Upper lobe of right lung (tissue), 1 donor: ENCODE measurements at places on chromosomes 2 and 18. TPM values are rescaled to one million over a fixed set of nuclear protein-coding genes. Genes with fewer than 3 reads are reported as not detected.
A peak's percentile ranks its signal among the peaks of the same experiment; 100 is the strongest.

CXCR2 gene
- total RNA-seq, result 9.0 TPM

DNA sequence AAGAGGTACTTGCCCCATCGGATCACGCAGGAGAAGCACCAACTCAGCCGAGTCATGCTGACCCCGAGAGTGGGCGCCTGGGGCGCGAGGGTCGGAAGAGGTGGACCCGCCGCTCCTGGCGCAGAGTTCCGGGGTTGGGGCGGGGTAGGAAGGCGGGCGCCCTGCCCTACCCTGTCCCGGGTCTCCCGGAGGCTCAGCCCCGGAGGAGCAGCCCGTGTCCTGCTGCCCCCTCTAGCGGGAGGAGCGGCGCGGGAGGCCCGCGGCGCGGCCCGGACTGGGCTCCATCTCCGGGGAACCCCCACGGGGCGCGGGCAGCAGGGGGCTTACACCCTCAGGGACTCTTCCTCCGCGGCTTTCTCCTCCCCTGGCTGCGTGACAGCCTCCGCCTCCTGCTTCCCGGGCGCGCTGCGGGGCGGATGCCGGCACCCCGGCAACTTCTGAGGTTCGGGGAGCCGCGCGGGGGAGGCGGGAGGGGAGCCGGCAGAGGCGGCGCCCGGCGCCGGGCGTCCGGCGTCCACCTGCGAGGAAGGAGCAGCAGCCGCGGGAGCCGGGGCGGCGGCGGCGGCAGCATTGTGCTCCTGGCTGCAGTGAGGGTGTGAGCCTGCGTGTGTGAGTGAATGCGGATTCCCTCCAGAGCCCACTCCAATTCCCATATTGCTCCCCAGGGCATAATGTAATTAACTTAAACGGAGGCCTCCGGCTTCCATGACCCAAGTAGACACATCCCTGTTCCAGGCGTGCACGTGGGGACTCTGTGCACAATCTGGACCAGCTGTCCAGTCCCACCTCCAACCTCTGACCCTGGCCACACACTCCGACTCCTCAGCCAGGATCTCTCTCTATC is 7.6 kb upstream of the TNS1 start:
- peak overlapping the region; percentile 49 for H3K4me3 ChIP-seq
- H3K27ac ChIP-seq, result no peak overlapping the region
- no peaks in the 10 kb centered on the region for H3K36me3 ChIP-seq
- peaks cover 14% of the 10 kb centered on the region for H3K4me1 ChIP-seq
- no peaks in the 10 kb centered on the region for H3K27me3 ChIP-seq

DNA sequence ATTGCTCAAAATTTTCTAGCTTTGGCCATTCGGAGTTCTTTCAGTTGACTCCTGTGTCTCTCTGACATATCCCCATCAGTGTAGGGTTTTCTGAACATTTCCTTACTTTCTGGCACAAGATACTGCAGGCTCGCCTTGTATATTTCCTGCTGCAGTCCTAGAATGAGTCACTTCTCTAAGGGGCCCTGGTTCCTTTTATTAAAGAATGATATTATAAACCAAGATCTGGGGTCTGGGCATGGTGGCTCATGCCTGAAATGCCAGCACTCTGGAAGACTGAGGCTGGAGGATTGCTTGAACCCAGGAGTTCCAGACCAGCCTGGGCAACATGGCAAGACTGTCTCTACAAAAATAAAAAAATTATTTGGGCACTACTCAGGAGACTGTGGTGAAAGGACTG is 3.0 kb upstream of the RPL37A start:
- no peak overlapping the region for H3K27ac ChIP-seq
- H3K27me3 ChIP-seq, result no peaks in the 10 kb centered on the region
- H3K4me1 ChIP-seq, result peaks cover 19% of the 10 kb centered on the region
- H3K36me3 ChIP-seq, result peaks cover 10% of the 10 kb centered on the region

- H3K36me3 ChIP-seq, result no peaks in the 10 kb centered on the region
- H3K27ac ChIP-seq, result no peak overlapping the region
- H3K4me1 ChIP-seq, result no peaks in the 10 kb centered on the region
- DNase-seq, result no peak
- no peaks in the 10 kb centered on the region for H3K27me3 ChIP-seq
These were observed 276.3 kb downstream of the KCNS3 start for GRCh38 chr2:18154812-18155211.

GRCh38 chr2:236503100-236503499 is 66.5 kb upstream of the ACKR3 start:
- peaks cover 12% of the 10 kb centered on the region for H3K27me3 ChIP-seq
- H3K36me3 ChIP-seq, result no peaks in the 10 kb centered on the region
- H3K4me3 ChIP-seq, result no peak overlapping the region
- H3K27ac ChIP-seq, result no peak overlapping the region
- no peak for DNase-seq
- H3K4me1 ChIP-seq, result no peaks in the 10 kb centered on the region

RNU2-63P gene
- total RNA-seq, result not detected

DNA sequence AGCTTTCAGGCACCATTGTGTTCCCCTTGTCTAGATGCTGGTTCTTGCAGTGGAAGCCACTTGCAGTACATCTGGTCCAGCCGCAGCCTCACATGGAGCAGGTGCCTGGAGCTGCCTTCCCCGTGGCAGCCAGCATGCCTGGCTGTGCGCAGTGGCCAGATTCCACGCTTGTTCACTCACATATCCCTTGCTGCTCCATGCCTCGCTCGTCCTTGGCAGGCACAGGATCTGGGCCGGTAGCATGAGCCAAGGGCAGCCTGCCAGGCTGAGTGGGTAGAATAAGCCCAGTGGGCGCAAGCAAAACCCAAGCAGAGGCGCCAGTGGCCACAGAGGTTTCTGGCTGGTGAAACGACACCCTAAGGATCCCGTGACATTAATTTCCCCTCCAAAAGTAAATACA is 20.6 kb downstream of the TMX3 start:
- DNase-seq, result no peak
- peaks cover 73% of the 10 kb centered on the region for H3K36me3 ChIP-seq
- no peak overlapping the region for H3K4me3 ChIP-seq
- H3K27me3 ChIP-seq, result no peaks in the 10 kb centered on the region

DNA sequence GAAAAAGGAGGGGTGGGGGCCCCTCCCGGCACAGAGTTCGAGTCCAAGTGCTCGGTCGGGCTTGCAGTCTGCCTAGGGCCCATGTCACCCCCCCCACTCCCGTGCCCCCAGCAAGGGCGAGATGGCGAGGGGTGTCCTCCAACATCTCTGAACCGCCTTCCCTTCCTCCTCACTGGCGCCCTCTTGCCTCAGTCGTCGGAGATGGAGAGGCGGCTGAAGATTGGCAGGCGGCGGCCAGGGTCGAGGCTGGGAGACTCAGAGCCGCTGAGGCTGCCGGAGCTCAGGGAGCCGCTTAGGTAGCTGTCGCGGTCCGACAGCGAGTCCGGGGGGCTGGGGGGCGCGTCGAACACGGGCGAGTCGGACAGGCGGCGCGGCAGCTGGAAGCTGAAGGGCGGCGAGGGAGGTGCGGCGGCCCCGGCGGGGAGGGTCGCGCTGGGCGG is 2.3 kb downstream of the ZFP36L2 start:
- peak; percentile 86 for DNase-seq
- peaks cover 43% of the 10 kb centered on the region for H3K36me3 ChIP-seq
- peak overlapping the region; percentile 82 for H3K4me3 ChIP-seq
- peak overlapping the region; percentile 98 for H3K27ac ChIP-seq
- H3K4me1 ChIP-seq, result peaks cover 52% of the 10 kb centered on the region

DSC3 gene
- 1.6 TPM for total RNA-seq

DNA sequence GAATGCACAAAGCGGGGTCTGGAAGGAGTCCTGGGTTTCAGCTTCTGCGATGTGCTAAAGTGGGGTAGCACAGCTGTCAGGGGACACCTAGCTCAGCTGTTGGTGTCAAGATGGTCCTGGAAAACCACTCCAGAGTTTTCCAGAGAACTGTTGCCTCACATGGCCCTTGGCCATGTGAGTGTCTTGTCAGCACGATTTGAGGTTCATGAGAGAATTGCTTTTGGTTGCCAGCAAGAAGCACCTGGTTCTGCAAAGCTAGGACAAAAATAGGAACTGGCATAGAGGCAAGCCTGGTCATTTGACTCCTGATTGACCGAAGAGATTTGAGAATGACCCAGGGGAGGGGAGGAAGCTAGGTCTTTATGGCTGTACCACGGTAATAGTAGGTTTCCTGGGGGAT is 50.4 kb upstream of the CTLA4 start:
- no peaks in the 10 kb centered on the region for H3K27me3 ChIP-seq
- peaks cover 16% of the 10 kb centered on the region for H3K4me1 ChIP-seq
- no peak overlapping the region for H3K27ac ChIP-seq
- H3K36me3 ChIP-seq, result no peaks in the 10 kb centered on the region
- no peak for DNase-seq
- no peak overlapping the region for H3K4me3 ChIP-seq

- peaks cover 8% of the 10 kb centered on the region for H3K4me1 ChIP-seq
- no peak for DNase-seq
- H3K36me3 ChIP-seq, result peaks cover 13% of the 10 kb centered on the region
- H3K4me3 ChIP-seq, result no peak overlapping the region
- no peak overlapping the region for H3K27ac ChIP-seq
These were observed 101.8 kb upstream of the MYO3B start for GRCh38 chr2:170076189-170076588.

DNA sequence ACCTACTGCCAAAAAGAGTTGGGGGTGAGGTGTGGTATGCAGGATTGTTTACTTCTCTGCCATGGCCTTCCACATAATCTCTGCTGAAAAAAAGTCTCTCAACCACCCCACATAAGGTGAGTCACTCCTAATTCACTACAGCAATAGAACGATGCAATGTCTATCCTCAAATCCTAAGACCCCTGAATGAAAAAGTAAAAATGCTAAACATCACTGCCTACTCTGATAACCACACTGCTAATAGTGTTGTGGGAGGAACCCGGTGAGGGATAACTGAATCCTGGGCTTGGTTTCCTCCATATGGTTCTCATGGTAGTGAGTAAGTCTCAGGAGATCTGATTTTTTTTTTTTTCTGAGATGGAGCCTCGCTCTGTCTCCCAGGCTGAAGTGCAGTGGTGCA is 252.5 kb downstream of the PIEZO2 start:
- no peak overlapping the region for H3K4me3 ChIP-seq
- no peaks in the 10 kb centered on the region for H3K4me1 ChIP-seq
- no peaks in the 10 kb centered on the region for H3K36me3 ChIP-seq
- DNase-seq, result no peak

G6PC2 gene
- not detected for total RNA-seq

- no peaks in the 10 kb centered on the region for H3K4me1 ChIP-seq
- no peak overlapping the region for H3K4me3 ChIP-seq
- no peak for DNase-seq
These were observed 1004.5 kb downstream of the SOCS6 start for GRCh38 chr18:71293322-71293721.

TTN gene
- total RNA-seq, result 19.6 TPM

ACKR3 gene
- 9.1 TPM for total RNA-seq

DNA sequence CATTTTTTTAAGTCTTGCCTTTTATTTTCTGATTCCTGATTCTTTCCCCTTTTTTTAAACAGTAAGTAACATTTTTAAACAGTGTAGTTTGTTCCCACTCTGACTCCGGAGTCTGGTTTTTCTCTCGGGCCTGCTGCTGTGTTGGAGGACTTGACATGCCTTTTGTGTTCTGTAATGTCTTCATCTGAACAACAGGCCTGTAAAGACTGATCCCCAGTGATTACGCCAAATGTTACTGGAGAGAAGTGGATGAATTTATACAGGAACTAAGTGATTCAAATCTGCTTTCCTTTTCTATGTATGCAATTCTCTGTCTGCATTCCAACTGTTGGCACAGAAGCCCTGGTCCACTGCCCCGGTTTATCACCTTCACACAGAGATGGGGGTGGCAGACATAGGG is 54.3 kb upstream of the RMDN2 start:
- no peak overlapping the region for H3K4me3 ChIP-seq
- no peaks in the 10 kb centered on the region for H3K36me3 ChIP-seq
- H3K4me1 ChIP-seq, result peaks cover 6% of the 10 kb centered on the region
- no peak overlapping the region for H3K27ac ChIP-seq
- no peak for DNase-seq

CACNB4 gene
- total RNA-seq, result 15.3 TPM

GRCh38 chr18:59056706-59057492 is 82.8 kb upstream of the SEC11C start:
- DNase-seq, result peak; percentile 71
- H3K4me3 ChIP-seq, result no peak overlapping the region
- H3K36me3 ChIP-seq, result no peaks in the 10 kb centered on the region
- H3K27ac ChIP-seq, result no peak overlapping the region
- no peaks in the 10 kb centered on the region for H3K4me1 ChIP-seq

DNA sequence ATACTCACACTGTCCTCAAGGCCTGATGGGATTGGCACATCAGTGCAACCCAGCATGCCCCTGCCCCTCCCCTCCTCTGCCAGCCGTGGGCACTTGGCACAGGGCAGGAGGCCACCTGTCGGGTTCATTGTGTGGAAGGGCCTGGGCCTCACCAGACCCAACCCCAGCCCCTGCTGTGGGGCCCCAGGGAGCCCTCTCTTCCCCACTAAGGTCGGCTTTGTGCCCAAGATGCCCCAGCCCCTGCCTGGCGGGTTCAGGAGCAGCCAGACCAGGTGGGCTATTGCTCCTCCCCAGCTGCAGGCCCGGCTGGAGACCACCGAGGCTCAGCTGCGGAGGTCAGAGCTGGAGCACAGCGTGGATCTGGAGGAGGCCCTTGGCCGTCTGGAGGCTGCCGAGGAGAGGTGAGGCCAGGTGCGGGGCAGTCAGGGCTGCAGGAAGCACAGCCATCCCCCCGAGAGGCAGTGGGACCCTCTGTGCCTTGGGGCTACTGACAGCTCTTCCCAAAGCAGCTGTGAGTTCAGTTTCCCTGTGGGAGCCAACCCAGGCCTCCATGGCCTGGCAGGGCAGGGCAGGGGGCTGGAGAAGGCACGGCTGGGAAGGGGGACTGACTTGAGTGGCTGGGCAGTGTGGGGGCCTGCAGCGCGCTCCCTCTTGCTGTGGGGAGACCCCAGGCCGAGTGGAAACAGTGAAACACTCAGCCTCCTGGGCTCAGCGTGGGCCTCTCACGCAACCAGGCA is 16.3 kb downstream of the CROCC2 start:
- H3K36me3 ChIP-seq, result no peaks in the 10 kb centered on the region
- no peak overlapping the region for H3K27ac ChIP-seq
- H3K4me1 ChIP-seq, result no peaks in the 10 kb centered on the region
- no peak for DNase-seq
- H3K4me3 ChIP-seq, result no peak overlapping the region

- no peaks in the 10 kb centered on the region for H3K27me3 ChIP-seq
- H3K27ac ChIP-seq, result no peak overlapping the region
- H3K4me1 ChIP-seq, result peaks cover 15% of the 10 kb centered on the region
- DNase-seq, result no peak
- H3K4me3 ChIP-seq, result no peak overlapping the region
These were observed 44.0 kb upstream of the RPL31 start for GRCh38 chr2:100957996-100958653.

DNA sequence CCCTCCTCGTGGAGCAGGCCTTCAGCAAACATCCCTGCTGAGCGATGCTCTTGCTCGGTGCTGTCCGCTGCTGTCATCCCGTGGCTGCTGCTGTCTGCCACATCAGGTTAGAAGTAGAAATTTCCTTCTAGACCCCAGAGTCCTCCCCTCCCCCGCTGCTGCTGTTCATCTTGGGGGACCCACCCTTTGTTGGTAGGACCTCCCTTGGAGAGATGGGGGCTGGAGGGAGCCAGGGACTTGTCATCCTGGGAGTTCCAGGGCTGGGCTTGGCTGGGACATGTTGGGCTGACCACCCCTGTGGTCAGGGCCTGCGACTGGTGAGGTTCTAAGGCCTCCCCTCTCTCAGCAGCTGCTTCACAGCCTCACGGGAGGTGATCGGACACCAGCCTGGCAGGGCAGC is 122.4 kb downstream of the PRKCE start:
- H3K4me3 ChIP-seq, result no peak overlapping the region
- no peak overlapping the region for H3K27ac ChIP-seq
- DNase-seq, result no peak
- peaks cover 22% of the 10 kb centered on the region for H3K4me1 ChIP-seq
- no peaks in the 10 kb centered on the region for H3K27me3 ChIP-seq
- H3K36me3 ChIP-seq, result no peaks in the 10 kb centered on the region

- H3K4me1 ChIP-seq, result peaks cover 26% of the 10 kb centered on the region
- peaks cover 10% of the 10 kb centered on the region for H3K36me3 ChIP-seq
- H3K4me3 ChIP-seq, result peak overlapping the region; percentile 30
- peak overlapping the region; percentile 81 for H3K27ac ChIP-seq
These were observed 84.4 kb downstream of the LPIN1 start for GRCh38 chr2:11830708-11831301.

NGEF gene
- total RNA-seq, result not detected
